Left ventricle myocardium inferior (tissue), 1 donor: ENCODE measurements at places on chromosomes 13 and 19. TPM values are rescaled to one million over a fixed set of nuclear protein-coding genes. Genes with fewer than 3 reads are reported as not detected.

The PCDH8 gene
- total RNA-seq: not detected

The TICAM1 gene
- total RNA-seq: 6.1 TPM

The ZNF682 gene
- 6.4 TPM for total RNA-seq

The MAMSTR gene
- total RNA-seq: 1.8 TPM

The FFAR2 gene
- 0.27 TPM for total RNA-seq

The CLEC17A gene
- not detected for total RNA-seq

- peak; percentile 50 for DNase-seq
Measured at GRCh38 chr13:59247171-59247570, 916.6 kb downstream of the DIAPH3 start.

DNA sequence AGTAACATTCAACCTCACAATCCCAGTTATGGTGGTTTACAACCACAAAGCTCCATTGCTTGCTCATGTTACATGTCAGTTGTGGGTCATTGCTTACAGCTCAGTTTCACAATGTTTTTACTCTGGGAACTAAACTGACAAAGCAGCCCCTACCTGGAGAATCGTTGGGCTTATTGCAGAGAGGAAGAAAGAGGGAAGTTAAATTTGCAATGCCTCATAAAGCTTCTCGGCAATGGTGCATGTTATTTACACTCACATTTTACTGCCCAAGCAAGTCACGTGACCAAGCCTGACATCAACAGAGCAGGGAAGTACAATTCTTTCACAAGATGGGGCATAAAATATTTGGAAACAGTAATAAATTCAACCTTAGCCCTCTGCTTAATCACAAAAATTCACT, 441.6 kb downstream of the TDRD3 start:
- DNase-seq: no peak

DNA sequence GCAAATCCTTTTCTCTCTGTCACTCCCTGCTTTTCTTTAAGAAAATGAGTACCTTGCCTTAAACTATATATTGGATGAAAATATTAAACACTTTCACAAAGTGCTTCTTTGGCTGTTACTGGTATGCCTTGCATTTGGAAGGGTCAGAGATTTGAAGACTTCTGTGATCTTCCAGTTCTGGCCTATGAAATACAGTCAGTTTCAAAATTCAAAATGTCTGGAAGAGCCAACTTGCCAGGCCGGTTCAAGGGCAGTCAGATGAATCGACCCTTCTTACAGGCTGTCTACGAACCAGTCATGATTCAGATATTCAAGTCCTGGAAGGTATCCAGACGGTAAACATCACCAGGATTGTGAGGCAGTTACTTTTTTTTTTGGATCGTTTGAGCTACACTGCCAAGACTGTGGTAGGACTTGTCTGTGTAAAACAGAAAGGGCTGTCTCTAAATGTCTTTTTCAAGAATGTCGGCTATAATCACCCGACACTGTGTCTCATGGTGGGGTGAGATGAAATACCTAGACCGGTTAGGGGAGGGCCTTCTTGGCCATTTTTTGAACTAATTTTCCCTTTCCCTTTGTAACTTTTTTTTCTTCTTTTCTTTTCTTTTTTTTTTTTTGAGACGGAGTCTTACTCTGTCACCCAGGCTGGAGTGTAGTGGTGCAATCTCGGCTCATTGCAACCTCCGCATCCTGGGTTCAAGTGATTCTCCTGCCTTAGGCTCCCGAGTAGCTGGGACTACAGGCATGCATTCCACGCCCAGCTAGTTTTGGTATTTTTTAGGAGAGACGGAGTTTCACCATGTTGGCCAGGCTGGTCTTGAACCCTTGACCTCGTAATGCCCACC, 11.2 kb downstream of the ACTN4 start:
- DNase-seq: no peak

DNA sequence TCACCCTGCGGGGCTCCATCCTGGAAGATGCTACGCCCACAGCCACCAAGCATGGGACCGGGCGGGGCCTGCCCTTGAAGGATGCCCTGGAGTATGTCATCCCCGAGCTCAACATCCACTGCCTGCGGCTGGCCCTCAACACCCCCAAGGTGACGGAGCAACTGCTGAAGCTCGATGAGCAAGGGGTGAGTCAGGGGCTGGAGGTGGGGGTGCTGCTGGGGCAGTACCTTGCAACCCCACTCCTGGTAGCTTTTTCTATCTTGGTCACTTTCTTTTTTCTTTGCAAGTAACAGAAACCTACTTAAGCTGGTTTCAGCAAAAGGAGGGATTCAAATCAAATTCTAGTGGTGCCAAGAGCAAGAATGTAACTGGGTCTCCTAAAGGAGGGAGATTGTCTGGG, 124.1 kb downstream of the DPF1 start:
- DNase-seq: no peak

DNA sequence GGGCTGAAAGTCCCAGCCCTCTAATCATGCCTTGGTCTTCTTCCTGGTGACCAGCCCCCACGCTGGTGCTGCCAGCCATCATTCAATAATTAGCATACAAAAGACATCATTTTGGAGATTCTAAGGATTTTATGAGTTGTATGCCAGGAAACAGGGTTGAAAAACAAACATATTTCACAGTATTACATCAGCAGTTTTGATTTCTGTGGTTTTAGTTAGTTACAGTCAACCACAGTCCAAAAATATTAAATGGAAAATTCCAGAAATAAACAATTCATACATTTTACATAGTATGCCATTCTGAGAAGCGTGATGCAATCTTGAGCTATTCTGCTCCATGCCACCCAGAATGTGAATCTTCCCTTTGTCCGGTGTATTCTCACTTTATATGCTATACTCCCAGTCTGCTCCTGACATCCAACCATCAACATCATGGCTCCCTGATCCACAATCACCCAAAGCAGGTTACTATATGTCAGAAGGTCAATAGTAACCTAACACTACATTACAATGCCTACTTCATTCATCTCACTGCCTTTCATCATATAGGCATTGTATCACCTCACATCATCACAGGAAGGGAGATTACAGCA, 49.2 kb downstream of the STOML3 start:
- DNase-seq: no peak

DNA sequence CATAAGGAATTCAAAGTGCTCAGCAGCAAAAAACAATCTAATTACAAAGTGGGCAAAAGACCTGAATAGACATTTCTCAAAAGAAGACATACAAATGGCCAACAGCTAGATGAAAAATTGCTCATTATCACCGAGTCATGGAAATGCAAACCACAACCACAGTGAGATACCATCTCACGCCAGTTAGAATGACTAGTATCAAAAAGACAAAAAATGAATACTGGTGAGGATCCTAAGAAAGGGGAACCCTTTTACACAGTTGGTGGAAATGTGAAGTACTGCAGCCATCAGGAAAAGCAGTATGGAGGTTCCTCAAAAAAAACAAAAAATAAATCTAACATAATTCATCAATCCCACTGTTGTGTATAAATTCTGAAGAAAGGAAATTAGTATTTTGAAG, 1206.1 kb downstream of the EFNB2 start:
- no peak for DNase-seq

- DNase-seq: no peak
Measured at GRCh38 chr19:19209372-19209771, 2.4 kb upstream of the NCAN start.

GRCh38 chr19:4473763-4474513, 1.8 kb downstream of the HDGFL2 start:
- DNase-seq: no peak

DNA sequence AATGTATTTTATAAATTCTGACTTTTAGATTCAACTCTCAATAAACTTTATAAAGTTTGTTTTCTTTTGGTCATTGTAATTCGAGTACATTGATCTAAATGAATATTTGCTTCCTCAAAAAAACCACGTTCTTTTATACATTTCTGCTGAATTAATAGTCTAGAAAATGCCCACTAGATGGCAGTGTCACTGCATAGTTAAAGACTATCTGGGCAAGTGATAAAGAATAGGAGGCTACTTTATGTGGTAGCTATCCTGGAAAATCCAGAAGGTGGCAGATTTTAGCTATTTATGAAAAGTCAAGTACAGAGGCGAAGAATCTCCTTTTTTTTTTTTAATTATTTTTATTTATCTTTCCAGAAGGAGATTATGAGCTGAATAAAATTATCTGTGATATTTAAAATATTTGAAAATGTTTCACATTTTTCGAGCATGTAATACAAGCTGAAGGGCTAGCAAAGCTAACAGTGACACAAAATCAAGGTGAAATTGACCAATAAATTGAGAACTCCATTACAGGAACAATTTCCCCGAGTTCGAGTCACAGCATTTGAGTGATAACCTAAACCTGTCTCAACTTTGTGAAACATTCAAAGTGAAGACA, 221.8 kb downstream of the OLFM4 start:
- DNase-seq: no peak

GRCh38 chr19:29964171-29964570, 22.1 kb downstream of the URI1 start:
- no peak for DNase-seq
